ENCODE measurements at places on chromosomes 11 and 22.

DNA sequence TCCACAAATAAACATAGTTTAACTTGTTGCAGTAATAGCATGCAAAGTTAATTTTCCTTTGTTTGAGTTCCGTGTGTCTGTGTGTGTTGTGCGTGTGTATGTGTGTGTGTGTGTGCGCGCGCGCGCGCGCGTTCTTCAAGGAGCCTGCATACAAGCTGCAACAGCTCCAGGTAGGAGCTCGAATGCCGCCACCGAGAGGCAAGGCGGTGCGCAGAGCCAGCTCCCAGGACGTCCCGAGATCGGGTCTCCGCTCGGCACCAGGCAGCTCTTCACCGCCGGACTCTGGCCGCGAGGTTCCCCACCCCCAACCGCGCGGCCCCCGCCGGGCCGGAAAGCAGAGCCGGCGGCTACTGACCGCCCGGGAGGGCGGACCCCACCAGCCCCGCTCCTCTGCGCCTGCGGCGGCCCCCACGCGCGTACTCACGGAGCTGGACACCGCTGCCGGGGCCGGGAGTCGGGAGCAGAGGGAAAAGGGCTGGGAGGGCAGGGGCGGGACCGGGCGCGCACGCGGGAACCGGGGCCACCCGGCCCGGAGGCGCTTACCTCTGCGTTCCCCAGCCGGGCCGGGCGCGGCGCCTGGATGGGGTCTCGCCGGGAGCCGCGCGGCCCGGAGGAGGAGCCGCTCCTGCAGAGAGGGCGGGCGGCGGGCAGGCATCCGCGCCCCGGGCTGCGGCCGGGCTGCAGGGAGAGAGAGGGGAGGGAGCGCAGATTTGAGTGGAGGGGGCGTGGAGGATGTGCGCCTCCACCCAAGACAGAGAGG is 40.4 kb upstream of the AKIP1 start:
- DNase-seq, result no peak

DNA sequence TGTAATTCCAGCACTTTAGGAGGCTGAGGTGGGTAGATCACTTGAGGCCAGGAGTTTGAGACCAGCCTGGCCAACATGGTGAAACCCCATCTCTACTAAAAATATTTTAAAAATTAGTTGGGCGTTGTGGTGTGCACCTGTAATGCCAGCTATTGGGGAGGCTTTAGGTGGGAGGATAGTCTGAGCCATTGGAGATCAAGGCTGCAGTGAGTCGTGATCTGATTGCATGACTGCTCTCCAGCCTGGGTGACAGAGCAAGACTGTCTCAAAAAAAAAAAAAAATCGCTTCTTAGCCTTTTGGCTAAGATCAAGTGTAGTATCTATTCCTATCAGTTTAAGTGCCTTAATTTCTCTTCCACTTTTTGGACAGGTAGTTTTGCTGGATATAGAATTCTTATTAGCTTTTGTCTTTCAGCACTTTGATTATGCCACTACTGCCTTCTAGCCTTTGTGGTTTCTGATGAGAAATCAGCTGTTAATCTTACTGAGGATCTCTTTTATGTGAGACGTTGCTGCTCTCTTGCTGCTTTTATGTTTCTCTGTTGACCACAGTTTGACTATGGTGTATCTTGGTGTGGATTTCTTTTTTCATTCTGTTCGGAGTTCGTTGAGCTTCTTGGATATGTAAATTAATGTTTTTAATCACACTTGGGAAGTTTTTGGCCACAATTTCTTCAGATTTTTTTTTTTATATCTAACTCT is 24.7 kb downstream of the CHEK1 start:
- DNase-seq, result no peak

DNA sequence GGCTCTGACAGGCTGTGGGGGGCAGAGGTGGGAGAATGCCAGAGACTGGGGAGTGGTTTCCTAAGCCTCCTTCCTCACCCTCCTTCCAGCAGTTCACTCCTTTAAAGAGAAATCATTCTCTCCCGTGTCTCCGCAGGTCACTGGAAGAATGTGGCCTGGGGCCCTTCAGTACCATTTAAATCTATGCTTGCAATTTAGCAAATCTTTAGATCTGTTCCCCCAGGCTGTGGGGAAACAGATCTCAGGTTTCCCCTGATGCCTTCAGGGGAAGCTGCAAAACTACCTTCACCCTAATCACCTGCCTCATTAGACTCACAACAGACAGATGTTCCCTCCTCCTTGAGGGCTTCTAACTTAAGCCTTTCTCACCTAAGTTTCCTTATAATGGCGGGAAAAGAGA is 55.3 kb downstream of the KIRREL3 start:
- no peak for DNase-seq

DNA sequence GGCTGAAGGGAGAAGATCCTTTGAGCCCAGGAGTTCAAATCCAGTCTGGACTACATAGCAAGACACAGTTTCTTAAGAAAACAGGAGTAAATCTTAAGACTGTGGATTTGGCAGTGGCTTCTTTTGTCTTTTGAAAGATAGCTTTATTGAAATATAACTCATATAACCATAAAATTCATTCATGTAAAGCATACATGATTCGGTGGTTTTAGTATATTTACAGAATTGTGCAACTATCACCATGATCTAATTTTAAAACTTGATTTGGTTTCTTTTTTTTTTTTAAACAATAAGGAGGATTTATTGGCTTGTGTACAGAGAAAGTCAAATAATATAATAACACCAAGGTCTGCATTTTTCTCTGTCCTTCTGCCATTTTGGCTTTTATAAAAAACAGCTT is 23.1 kb upstream of the PSMA1 start:
- DNase-seq, result no peak

- no peak for DNase-seq
Observed at GRCh38 chr11:79330651-79331050, 110.2 kb downstream of the TENM4 start.

DNA sequence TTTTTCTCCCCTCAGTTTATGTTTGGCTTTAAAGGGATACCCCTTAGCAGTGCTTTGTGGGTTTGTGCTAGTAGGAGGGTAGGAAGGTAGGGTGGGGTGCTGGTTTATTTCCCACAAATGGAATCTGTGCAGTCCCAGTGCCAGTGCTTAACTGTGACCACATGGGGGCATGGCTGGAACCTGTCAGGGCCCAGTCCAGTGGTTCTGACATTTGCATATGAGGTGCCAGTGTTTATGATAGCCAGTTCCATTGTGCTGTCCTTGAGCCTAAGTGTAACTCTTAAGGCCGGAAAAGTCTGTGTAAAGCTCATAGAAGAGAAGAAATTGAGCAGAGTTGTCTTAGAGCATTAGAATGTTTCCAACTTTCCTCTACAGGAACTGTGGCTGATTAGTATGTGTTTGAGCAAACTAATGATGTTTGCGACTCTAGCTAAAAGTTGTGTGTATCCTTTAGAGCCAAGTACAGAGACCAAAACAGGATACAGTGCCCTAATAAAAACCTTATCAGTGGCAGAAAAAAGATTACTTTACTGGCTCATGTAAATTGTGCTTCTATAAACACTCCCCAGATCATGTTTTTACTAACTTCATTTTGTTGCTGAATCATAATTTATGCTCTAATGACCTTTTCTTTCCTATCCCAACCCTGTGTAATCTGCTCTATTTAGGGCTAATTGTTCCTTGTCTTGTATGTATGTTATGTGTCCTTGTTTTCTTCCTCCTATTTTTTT is 38.1 kb downstream of the DIXDC1 start:
- no peak for DNase-seq

GRCh38 chr11:2580061-2580421 is 119.8 kb downstream of the KCNQ1OT1 start:
- DNase-seq, result no peak

- DNase-seq, result no peak
Observed at GRCh38 chr11:14638561-14638960, 5.0 kb upstream of the PDE3B start.

- DNase-seq, result no peak
Observed at GRCh38 chr11:119734788-119735187, 5.8 kb upstream of the NECTIN1 start.

DNA sequence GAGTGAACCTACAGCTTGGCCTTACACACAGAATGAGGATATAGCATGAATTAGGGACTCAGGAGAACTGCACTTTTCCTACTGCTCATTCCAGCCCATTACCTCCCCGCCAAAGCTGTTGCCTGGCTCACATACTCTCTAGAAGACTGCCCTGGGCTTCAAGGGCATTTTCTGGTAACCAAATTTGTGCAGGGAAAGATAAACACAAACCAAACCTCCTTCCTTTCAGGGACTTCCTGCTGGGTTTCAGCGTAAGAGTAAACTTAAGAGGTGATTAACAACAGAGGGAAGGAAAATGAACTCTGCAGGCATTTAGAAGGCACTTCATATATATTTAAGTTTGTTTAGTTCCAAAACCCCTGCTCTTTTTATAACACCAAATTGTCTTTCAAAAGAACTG is 194.9 kb downstream of the SWAP70 start:
- no peak for DNase-seq

DNA sequence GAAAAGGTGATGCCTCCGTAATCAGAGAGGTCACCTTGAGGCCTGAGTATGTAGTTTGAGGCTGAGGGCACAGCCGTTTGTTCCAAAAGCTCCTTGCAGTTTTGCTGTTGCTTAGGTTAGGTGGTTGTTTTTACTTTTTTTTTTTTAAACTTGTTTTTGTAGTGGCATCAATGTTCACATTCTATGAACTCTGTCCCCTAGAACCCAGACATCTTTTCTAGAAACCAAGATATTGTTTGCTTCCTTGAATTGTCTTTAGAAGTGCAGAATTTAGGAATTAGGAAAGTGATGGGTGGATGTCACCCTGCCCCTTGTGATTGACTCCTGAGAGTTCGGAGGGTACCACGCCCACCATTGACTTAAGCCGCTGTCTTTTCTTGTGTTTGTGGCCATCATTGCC is 35.7 kb upstream of the ETS1 start:
- no peak for DNase-seq

Measured in stimulated activated CD8-positive, alpha-beta memory T cell treated with anti-CD3 and anti-CD28 coated beads, Interleukin-4, amount 100 ng/mL, for 4 hours (primary cell).